ENCODE measurements at places on chromosomes 2 and 18. TPM values are rescaled to one million over a fixed set of nuclear protein-coding genes. Genes with fewer than 3 reads are reported as not detected.
A peak's percentile ranks its signal among the peaks of the same experiment; 100 is the strongest.

CD226 gene
- 0.17 TPM for total RNA-seq

DSG1 gene
- total RNA-seq, result not detected

GRCh38 chr18:48032876-48033789, 102.7 kb upstream of the SMAD2 start:
- peak; percentile 68 for DNase-seq

DNA sequence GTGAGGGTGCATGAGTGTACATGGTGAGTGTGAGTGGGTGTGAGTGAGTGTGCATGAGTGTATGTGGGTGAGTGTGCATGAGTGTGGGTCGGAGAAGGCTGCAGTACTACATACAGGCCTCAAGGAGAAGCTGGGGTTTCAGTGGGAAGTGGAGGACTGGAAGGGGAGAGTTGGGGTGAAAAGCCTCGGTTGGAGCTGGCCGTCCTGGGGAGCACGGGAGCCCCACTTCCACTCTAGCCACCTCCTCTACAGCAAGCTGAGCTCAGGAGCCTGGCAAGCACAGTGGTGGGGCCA, 68.7 kb upstream of the HPCAL1 start:
- DNase-seq, result no peak

DNA sequence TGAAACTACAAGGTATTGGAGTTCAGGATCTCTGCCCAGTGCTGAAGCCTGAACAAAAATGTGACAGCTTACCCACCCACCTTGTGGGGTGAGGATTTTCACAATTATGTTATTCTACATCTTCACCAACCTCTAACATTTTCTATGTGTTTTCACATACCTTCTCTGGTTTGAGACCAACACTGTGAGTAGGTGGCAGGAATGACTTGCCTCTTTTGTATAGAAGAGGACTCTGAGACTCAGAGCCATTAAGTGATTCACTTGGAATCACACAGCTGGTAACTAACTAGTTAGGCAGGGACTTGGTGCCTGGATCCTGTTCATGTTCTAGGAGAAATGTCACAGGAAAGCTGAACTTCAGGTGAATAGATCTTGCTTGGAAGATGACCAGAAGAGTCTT, 14.8 kb upstream of the SRBD1 start:
- no peak for DNase-seq

DNA sequence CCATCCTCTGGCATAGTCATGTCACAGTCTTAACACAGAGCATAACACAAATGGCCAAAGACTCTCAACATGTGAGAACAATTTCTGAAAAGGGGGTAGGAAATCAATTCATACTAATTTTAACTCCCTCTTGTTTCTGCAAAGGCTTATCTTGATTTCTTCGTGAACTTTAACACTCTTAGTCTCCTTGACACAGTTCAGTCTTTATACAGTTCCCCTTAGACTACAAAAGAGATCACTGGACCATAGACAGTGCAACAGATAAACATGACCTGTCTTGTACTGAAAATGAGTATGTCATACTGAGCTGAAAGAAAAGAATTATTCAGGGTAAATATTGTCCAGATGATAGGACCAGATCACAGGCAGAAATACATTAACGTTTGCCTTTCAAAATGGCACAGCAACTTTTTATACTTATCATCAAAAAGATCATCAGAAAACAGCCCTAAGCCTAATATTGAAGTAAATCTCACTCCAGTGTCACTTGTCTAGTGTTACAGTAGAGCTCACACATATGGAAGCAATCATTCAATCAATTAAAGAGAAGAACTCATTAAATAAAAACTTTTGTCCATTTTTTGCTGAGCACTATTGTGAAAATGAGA, 56.4 kb upstream of the VRK2 start:
- DNase-seq, result no peak

GRCh38 chr2:36455011-36455410, 99.4 kb downstream of the CRIM1 start:
- no peak for DNase-seq

- no peak for DNase-seq
Observed at GRCh38 chr2:127228102-127228501, 8.0 kb upstream of the CYP27C1 start.

- DNase-seq, result no peak
Observed at GRCh38 chr18:79542876-79543750, 136.5 kb upstream of the CTDP1 start.

DNA sequence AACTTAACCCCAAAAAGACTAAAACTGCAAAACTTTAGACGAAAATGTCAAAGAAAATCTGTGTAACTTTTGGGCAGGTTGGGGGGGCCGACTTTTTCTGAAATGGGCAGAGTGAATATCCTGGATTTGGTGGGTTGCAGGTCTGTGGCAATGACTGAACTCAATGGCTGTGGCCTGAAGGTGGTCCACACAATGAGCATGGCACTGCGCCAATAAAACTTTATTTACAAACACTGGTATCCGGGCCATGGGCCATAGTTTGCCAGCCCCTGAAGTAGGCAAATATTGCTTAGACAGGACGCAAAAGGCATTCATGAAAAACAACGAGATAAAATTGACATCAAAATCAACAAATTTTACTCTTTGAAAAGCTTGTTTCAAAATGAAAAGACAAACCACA, 66.2 kb downstream of the RTP5 start:
- no peak for DNase-seq

- no peak for DNase-seq
Observed at GRCh38 chr2:240640939-240641338, 15.7 kb downstream of the GPR35 start.

DNA sequence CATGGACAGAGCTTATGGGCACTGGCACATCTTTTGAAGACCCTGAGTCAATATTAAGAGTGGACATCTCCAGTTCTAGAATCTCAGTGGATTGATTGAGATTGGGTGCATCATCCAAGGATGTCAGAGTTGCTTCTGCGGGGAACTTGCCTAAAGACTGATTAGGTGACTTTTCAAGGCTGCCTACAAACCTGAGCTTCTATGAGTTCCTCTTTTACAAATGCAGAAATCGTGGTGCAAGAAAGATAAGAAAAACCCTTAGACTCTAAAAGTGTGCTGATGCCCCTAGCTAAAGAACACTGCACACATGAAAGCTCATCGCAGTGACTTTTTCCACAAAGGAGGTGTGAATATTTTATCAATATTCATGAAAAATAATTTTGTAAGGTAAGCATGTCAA, 86.8 kb upstream of the NEDD4L start:
- DNase-seq, result no peak

DNA sequence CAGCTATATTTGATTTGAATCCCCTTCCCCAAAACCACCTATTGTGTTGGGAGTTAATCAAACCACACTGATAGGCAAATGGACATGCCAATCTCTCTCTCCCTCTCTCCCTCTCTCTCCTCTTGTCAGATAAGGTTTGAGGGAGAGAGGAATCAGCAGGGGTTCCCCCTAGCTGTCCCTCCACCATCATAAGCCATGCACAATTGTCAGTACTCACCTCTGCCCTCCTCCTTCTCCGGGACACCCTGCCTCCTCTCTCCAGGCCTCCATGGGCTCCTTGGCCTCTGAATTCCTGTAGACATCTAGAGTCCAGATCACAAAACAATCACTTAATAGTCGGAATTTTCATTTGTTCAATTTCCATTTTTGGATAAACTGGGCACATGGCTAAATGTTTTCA, 243.7 kb upstream of the RAB12 start:
- no peak for DNase-seq

DNA sequence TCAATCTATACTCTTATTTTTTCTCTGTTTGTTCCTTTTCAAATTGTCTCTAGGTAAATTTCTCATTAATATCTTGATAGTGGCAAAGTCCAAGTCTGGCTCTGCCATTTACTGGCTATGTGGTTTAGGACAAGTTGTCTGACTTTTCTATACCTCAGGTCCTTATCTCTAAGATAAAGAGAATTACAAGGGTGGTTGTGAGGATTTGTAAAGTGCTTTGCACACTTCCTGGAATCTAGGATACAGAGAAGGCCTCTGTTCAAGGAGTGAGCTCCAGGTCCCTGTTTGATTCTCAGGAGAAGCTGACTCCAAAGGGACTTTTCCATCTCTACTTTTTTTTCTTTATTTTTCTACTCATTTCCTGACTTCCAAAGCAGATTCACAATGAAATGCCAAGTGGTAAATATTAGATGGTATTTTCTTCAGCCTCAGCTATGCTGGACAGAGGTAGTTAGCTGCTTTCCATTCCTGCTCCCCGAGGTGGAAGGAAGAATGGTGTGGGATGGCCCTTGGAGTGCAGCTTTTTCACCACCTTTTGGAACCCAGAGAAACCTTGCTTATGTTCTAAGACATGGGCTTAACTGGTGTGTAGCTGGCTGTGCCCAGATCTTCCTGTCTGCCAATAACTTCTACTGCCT, 90.5 kb downstream of the GALNT1 start:
- no peak for DNase-seq
